Stimulated activated naive CD4-positive, alpha-beta T cell treated with Interleukin-2 at 50 U/mL for 16 hours (primary cell): ENCODE measurements at places on chromosomes 4 and X.

DNA sequence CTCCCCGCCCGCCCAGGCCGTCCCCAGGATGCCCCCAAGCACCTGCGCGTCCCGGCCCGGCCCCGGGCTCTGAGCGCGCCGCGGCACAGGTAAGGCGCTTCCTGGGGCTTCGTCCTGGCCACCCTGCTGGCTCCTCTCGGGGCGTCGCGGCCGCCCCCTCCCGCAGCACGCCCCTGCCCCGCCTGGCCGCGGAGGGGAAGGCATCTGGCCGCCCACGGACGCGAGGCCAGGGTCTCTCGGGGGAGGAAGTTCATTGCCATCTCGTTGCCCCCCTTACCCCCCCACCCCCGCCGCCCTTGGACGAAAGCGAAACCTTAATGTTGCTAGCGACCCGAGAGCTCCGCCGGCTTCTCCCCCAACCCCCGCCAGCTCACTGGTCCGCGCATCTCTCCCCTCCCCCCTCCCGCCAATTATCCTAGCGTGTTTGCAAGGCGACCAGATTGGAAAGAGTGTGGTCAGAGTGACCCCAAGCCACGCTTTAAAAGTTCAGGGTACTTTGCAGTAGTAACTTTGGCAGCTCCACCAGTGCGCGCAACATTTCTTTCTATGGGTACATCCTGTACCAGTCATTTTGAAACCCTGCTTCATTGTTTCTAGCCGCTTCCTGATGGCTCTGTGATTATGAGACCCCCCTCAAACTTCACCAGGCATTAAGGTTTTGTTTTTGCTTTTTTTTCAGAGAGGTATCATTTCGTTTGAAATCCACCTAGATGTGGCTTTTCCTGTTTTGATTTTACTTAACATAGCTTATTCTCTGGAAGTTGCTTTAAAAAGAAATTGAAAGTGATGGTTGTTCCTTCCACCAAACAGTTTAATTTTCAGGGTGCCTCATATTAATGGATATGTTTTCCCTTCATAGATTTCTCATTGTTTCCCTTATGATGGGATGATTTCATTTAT lies 626 bp downstream of the TBC1D1 start:
- DNase-seq: peak; percentile 68

DNA sequence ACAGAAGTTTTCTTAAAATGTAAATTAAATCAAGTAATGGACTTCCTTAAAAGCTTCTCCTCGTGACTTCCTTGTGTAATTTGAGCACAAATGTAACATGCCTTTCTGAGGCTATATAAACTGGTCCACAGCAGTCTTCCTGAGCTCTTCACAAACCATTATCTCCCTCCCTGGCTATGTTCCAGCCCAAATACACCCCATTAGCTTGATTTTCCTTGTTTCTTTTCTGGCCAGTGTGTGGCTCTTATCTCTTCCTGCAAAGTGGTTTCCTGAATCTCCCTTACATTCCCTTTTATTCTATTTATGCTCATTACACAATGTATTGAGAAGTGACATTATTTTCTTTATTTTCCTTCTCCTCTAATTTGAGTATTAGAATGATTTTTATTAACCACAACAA lies 1085.3 kb upstream of the PCDH10 start:
- DNase-seq: no peak

DNA sequence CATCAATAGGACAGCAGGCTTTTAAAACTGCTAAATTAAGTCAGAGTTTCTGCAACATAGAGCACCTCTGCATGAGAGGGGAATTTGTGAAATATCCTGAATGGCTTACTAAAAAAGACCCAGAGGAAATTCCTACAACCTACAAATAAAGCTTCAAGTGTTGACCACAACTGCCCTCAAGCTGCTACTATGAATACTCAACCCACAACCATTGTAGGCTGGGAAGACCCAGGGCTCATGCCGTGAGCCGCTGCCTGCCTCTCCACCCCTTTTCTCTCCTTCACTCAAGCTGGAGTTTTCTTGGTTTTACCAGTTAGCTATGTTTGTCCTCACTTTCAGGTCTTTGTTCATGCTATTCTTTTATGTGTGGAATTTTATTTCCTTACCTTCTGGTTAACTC lies 151.6 kb downstream of the EMCN start:
- no peak for DNase-seq

- no peak for DNase-seq
Observed at GRCh38 chr4:16085822-16086221, 2.0 kb upstream of the PROM1 start.

- DNase-seq: no peak
Observed at GRCh38 chr4:5711479-5712184, 631 bp downstream of the EVC start.

- DNase-seq: no peak
Observed at GRCh38 chrX:106917830-106918500, 2.2 kb upstream of the CLDN2 start.

DNA sequence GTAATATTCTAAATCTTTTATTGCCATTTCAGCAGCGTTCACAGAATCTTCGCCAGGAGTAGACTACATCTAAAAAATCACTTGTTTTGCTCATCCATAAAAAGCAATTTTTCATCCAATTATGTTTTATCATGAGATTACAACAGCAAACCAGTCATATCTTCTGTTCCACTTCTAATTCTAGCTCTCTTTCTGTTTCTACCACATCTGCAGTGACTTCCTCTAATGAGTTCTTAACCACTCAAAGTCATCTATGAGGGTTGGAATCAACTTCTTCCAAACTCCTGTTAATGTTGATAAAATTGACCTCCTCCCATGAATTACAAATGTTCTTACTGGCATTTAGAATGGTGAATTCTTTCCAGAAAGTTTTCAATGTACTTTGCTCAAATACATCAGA lies 174.4 kb upstream of the BRWD3 start:
- DNase-seq: no peak
